ENCODE measurements at places on chromosomes 1 and 21. TPM values are rescaled to one million over a fixed set of nuclear protein-coding genes. Genes with fewer than 3 reads are reported as not detected.

- no peak for DNase-seq
Observed at GRCh38 chr1:205477759-205478247, 22.0 kb upstream of the BLACAT1 start.

The IQCC gene
- total RNA-seq = 0.81 TPM

The LAPTM5 gene
- total RNA-seq = 31.5 TPM

GRCh38 chr1:206878456-206878855 is 13.0 kb downstream of the IL20 start:
- no peak for DNase-seq

The MED8 gene
- 18.0 TPM for total RNA-seq

The FAM151A gene
- total RNA-seq = 1.5 TPM

- DNase-seq = no peak
Observed at GRCh38 chr21:34345892-34346291, 17.9 kb upstream of the KCNE2 start.

The NUP210L gene
- total RNA-seq = 0.30 TPM

- DNase-seq = no peak
Observed at GRCh38 chr1:194295685-194296084, 1109.3 kb upstream of the B3GALT2 start.

GRCh38 chr1:203202431-203203245 is 16.1 kb upstream of the CHI3L1 start:
- DNase-seq = peak; percentile 79

GRCh38 chr1:54965624-54966340 is 14.6 kb upstream of the TMEM61 start:
- DNase-seq = peak; percentile 80

The PDXK gene
- total RNA-seq = 105 TPM

GRCh38 chr1:202167708-202168415 is 7.5 kb upstream of the PTPN7 start:
- DNase-seq = no peak

The LGR6 gene
- 4.1 TPM for total RNA-seq

The WNT2B gene
- 1.5 TPM for total RNA-seq

The MIXL1 gene
- total RNA-seq = not detected

DNA sequence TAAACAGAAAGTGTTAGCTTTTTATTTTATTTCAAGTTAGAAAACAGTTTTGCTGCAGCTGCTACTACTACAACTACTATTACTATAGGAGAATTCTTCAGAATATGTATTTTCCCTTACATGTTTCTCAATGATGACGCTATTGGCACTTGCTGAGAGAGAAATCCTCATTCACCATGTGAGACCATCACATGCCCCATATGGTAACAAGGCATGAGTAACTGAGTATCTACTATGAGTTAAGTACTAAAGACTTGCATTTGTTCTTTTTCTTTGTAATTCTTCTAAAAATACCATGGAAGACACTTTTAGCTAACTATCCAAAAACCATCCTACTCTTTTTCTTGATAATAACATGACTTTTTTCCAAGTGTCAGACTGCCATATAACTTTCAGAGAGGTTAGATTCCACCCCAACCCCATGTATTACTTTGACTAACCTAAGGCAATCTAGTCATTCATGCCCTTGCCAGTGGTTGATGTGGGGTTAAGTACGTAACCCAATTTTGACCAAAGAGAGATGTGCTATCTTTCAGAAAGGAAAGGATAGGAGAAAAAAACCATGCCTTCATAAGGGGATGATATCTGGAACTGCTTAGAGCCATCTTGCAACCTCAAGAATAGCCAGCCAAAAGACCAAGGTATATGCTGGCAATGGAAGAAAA is 42.9 kb downstream of the COP1 start:
- no peak for DNase-seq

The CFAP74 gene
- total RNA-seq = not detected

The COL8A2 gene
- total RNA-seq = 1.0 TPM

GRCh38 chr1:164440232-164440631 is 118.8 kb upstream of the PBX1 start:
- DNase-seq = no peak

DNA sequence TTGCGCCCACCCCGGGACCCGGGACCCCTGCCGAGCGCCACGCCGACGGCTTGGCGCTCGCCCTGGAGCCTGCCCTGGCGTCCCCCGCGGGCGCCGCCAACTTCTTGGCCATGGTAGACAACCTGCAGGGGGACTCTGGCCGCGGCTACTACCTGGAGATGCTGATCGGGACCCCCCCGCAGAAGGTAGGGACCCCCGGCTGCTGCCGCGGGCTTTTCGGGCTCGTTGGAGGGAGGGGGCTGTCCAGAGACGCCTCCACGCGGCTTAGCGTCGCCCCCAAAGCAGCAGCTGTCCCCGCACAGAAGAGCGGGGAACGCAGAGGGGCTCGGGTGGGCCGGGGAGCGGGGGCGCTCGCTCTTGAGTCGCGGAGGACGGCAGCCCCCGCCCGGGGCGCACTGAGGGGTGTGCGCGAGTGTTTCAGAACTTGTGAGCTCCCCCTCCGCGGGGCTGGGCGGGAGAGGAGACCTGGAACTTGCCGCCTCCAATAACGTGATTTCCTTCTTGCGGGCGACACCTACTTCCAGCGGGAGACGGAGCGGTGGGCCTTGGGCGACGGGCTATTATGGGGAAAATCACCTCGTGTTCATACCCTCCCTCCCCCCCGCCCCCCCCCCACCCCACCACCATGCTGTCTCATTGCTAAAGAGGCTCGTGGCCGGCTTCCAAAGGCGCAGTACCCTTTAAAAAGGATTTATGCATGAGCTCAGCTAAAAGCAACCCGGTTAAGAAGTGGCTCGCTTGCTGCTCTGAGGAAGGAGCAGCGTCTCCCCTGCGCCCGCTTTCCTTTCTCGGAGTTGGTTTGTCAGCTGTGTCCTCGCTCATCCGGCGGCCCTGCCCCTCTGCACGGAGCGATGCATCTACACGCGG is 664 bp downstream of the BACE2 start:
- peak; percentile 76 for DNase-seq

DNA sequence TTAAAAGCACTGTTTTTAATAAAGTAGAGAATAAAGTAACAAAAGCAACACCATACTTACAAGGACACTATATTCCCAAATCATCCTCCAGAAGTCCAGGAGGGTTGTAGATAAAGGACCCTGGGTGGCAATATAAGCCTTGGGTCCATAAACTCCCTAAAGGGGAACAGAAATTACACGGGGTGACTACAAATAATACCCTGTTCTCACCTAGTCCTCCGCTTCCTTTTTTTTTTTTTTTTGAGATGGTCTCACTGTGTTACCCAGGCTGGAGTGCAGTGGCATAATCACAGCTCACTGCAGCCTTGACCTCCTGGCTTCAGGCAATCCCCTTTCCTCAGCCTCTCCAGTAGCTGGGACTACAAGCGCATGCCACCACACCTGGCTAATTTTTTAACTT is 13.1 kb downstream of the PTPN22 start:
- no peak for DNase-seq

- DNase-seq = no peak
Observed at GRCh38 chr1:3405974-3406867, 48.2 kb upstream of the ARHGEF16 start.

DNA sequence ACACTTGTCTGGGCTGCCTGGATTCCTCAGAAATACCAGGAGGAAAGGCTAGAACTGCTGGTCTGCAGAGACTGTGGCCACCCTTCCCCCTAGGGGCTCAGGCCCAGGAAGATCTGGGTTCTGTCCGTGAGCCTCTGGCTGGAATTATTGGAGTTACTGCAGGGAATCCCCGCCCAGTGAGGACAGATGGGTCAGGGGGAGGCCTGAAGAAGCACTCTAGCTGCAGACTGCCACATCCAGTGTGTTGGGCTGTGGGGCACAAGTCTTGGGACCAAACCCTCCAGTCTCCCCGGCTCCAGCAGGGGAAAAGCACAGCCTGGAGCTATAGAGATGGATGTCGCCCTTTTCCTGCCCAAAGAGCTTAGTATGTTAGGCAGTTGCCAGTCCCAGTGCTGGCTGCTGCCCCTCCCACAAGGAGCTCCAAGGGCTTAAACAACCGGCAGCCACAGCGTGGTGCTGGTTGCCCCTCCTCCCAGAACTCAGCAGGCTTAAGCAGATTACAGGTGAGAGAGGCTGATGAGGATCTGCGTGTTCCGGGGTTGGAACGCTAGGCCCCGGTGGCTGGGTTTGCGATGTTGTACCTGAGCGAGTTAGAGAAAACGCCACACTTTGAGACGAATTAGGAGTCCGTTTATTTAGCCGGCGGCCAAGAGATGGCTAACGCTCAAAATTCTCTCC is 255.5 kb upstream of the LRRC7 start:
- DNase-seq = no peak

GRCh38 chr1:3359351-3359750 is 95.1 kb upstream of the ARHGEF16 start:
- no peak for DNase-seq

- DNase-seq = no peak
Observed at GRCh38 chr1:90835661-90836344, 118.7 kb upstream of the BARHL2 start.

DNA sequence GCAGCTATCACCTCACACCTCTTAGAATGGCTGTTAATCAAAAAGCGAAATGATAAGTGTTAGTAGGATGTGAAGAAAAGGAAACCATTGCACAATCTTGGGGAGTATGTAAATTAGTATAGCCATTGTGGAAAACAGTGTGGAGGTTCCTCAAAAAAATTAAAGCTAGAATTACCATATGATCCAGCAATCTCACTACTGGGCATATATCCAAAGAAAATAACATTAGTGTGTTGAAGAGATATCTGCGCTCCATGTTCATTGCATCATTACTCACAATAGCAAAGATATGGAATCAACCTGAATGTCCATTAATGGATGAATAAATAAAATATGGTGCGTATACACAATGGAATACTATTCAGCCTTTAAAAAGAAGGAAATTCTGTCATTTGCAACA is 68.9 kb downstream of the SNRPE start:
- DNase-seq = no peak

The PPP1R15B gene
- 21.0 TPM for total RNA-seq

DNA sequence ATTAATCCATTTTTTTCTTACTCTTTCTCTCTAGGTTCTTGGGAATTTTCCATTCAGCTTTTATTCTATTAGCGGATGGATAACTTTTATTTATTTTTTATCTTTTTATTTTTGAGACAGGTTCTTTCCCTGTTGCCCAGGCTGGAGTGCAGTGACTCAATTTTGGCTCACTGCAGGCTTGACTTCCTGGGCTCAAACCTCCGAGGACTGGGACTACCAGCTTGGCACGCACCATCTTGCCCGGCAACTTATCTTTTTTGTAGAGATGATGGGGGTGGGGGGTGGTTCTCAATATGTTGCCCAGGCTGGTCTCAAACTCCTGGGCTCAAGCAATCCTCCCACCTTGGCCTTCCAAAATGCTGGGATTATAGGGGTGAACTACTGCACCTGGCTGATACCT is 36.1 kb upstream of the CHIT1 start:
- DNase-seq = no peak

Measured in Right ventricle myocardium inferior (tissue), 1 donor.